AG08396 (cell line): ENCODE measurements at places on chromosomes 4 and X.

DNA sequence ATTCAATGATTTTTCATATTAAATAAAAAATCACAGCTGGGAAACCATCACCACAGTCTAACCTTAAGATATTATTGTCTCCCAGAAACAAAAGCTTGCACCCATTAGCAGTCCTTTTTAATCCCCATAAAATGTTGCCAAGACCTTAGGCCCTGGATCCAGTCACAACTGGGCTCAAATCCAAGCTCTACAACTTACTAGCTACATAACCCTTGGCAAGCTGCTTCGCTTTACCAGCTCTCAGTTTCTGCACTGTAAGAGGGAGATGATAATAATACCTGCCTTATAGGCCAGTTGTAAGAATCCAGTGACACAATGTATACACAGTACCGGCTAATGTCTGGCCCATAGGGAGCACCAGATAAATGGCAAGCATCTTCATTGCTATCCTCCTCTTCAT is 400.9 kb upstream of the FGF13 start:
- DNase-seq = no peak

GRCh38 chr4:89539374-89539773 is 231.8 kb upstream of the GPRIN3 start:
- DNase-seq = peak; percentile 29

DNA sequence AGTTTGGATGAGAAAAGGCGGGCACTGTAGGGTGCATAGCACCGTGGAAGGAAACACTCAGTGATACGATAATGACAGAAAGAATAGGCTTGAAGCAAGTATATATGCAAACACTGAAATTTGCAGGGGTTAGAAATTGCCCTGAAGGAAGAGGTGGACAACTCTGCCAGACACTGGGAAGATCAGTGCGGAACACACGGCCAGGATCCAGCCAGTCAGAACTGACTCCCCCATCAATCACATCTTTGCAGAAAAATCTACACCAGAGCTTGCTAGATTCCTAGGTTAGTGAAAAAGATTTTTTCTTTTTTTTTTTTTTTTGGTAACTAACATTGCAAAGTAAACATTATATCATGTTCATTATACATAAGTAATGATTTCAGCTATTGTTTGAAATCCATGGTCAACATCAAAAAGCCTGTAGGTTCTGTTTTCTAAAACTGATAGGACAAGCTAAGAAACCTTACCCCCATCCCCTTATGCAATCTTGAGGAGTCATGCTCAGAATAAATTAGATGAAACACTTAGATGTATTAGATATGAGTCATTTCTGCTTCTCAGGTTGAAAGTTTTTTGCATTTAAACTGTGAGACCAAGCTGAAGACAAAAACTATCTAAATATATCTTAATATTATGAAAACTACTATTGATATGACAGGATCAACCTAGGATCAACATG is 38.9 kb downstream of the TRIML1 start:
- no peak for DNase-seq

- DNase-seq = no peak
Observed at GRCh38 chrX:24862343-24862742, 153.4 kb downstream of the ARX start.

DNA sequence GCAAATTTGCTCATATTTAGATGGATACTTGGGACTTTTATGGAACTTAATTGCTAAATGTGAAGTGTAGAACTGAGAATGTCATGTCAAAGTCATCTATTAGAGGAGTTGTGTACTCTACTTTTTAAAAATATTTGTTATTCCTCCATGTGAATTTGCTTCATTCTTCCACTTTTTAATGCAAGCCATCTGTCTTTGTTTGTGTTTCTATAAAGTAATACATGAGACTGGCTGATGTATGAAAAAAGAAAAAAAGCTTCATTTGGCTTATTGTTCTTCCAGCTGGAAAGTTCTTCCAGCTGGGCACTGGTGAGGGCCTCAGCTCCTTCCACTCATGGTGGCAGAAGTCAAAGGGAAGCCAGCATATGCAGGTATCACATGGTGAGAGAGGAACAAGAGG is 114.6 kb upstream of the GRID2 start:
- DNase-seq = no peak

- DNase-seq = peak; percentile 4
Observed at GRCh38 chrX:73561801-73562200, 1.2 kb upstream of the CHIC1 start.

- no peak for DNase-seq
Observed at GRCh38 chr4:62250100-62250499, 1050.0 kb downstream of the ADGRL3 start.

- no peak for DNase-seq
Observed at GRCh38 chrX:74535086-74535407, 79.4 kb downstream of the RLIM start.

- peak; percentile 32 for DNase-seq
Observed at GRCh38 chrX:22300130-22300529, 27.4 kb downstream of the CBLL2 start.

GRCh38 chr4:7395645-7396044 is 39.1 kb downstream of the PSAPL1 start:
- DNase-seq = no peak

GRCh38 chr4:76354517-76355473 is 48.3 kb downstream of the STBD1 start:
- DNase-seq = no peak

DNA sequence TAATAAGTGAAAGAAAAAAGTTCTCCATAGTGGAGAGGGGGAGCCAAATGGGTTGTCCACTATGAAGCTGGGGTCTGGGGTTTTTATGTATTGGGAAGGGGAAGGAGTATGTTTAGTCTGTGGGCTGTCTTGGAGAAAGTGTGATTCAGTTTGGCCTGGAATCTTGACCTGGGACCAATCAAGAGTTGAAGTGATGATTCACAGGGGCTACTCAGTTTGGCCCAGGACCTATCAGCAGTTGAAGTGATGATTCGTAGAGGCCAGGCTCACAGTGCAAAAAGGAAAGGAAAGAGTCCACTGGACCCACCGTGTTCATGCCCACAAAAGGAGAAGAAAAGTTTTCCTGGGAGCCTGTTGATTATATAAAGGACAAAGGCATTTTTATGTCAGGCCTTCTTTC is 47.3 kb upstream of the RAB9B start:
- DNase-seq = peak; percentile 12

GRCh38 chrX:71650333-71650969 is 16.9 kb upstream of the LOC101059915 start:
- no peak for DNase-seq

DNA sequence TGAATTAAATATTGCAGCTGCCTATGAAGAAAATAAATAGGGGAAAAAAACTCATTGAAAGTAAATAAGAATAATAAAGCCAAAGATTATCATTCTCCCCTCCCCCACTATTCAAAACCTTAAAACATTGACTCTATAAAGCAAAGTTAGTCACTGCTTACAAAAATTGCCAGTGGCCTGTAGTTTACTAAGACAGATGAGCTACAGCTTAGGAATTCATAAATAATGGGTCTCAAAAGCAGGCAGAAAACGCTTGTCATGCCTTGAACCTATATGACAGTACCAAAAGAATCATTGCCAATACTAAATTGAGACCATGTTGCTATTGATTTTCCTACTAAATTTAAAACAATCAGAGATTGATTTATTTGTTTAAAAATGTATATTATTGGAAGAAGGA is 78.9 kb downstream of the SLC10A7 start:
- peak; percentile 23 for DNase-seq

DNA sequence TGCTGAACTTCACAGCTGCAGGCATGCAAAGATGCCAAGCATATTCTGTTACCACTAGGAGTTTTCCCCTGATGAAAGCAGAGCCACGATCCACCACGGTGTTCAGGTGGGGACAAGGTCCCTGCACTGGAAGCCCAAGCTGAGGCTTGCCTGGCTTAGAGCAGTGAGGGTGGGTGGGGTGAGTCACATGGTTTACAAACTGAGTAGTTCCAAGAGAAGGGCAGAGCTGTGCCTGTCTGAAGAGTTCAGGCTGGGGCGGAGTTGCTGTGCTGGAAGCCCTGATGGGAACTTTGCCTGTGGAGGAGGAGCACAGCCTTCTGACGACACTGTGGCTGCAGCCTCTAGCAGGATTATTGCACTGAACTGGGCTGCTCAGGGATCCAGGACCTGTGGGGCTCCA is 45.5 kb downstream of the FAM9B start:
- peak; percentile 63 for DNase-seq

GRCh38 chr4:74794382-74795010 is at the start of gene BTC:
Gene BTC (minus strand): TSS chr4:74794523. CDS start chr4:74794325, 198 bp downstream.
- peak; percentile 39 for DNase-seq

- DNase-seq = no peak
Observed at GRCh38 chrX:72693477-72693876, 20.6 kb downstream of the PHKA1 start.

- no peak for DNase-seq
Observed at GRCh38 chr4:81509191-81509590, 37.5 kb upstream of the RASGEF1B start.

GRCh38 chr4:139735381-139736273 is 70.0 kb downstream of the MGST2 start:
- DNase-seq = peak; percentile 49

DNA sequence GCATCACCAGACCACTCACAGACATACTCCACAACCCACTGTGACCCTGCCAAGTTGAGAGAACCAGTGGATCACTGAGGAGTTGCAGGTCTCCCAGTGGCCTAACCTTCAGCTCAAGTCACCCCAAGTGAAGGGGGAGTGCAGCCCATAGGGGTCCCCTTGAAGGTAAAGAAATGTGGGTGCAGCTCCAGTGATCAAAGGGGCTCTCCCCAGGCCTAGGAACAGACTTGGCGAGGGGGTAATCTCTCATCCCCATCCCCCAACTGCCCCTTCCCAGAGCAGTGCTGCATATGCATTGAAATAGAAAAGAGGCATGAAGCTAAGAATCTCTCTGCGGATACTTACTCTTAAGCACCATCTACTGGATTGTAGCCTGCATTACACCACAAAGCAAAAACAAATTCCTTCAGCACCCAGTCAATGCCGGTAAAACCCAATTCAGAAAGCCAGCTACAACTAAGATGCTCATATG is 27.0 kb downstream of the MAGEE1 start:
- peak; percentile 26 for DNase-seq

- DNase-seq = no peak
Observed at GRCh38 chr4:165464376-165464775, 85.6 kb downstream of the CPE start.

GRCh38 chr4:73831569-73831968 is 4.9 kb upstream of the CXCL6 start:
- DNase-seq = no peak

GRCh38 chr4:155914782-155915181 is 11.3 kb downstream of the TDO2 start:
- DNase-seq = no peak

- DNase-seq = no peak
Observed at GRCh38 chr4:22987870-22988269, 295.1 kb downstream of the GBA3 start.

- no peak for DNase-seq
Observed at GRCh38 chrX:19515615-19516105, 352 bp upstream of the MAP3K15 start.

DNA sequence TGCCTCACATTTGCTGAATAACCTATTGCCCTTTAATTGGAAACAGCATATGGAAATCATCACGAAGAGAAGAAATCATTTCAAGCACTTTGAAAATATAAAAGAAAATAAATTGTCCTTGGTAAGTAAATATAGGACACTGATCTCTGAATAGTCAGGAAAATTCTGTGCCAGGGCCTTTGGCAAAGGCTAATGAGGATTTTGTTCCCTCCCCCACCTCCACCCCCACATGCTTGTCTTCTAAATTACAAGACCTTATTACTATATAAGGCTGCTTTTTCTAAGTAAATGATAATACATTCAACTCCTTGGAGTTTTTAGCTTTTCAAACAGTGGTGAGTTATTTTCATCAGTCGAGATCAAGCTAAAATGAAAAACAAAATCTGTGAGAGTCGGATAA is 15.8 kb downstream of the SYNPO2 start:
- no peak for DNase-seq

DNA sequence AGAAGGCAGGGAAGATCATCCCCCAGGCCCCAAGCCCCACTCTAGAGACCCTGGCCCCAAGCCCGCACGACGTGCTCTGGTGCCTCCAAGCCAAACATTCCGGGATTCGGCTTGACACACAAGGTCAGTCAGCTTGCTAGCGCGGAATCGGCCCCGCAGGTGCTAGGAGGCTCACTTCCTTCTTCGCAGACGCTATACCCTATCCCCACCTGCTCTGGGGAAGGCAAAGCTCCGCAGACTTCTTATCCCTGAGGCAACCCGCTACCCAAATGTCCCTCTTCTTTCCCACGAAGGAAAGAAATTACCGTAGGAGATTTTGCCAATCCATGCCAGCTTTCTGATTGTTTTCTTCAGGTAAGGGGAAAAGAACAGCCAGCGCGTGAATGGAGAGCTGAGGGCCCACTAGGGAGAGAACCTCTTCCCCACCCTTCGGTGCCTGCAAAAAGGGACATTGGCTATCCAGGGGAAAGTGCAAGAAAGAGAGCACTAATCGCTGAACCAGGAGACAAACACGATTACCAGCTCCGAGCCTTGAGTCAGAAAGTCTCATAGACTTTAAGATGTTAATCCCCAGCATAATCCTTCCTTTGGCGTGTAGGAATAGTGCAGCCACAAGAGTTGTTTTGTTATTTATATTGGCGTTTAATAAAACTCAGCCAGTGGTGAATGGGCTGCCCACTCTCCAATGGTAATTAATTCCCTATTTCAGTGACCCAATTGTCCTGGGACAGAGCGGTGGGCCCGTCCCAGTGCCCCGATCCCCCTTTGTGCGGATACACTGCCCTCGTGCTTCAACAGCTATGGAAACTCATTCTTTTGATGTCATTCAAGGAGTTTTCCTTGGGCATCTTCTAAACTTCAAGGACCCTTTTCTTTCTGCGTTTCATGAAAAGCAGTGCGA is 5.4 kb upstream of the NEUROG2 start:
- DNase-seq = no peak

GRCh38 chrX:137573324-137574101 is 7.6 kb downstream of the ZIC3 start:
- no peak for DNase-seq

GRCh38 chr4:56245547-56246232 is 141.6 kb downstream of the AASDH start:
- no peak for DNase-seq

- no peak for DNase-seq
Observed at GRCh38 chr4:123166023-123166422, 230.6 kb upstream of the SPRY1 start.

GRCh38 chr4:140637836-140638235 is 69.1 kb upstream of the UCP1 start:
- DNase-seq = peak; percentile 37

DNA sequence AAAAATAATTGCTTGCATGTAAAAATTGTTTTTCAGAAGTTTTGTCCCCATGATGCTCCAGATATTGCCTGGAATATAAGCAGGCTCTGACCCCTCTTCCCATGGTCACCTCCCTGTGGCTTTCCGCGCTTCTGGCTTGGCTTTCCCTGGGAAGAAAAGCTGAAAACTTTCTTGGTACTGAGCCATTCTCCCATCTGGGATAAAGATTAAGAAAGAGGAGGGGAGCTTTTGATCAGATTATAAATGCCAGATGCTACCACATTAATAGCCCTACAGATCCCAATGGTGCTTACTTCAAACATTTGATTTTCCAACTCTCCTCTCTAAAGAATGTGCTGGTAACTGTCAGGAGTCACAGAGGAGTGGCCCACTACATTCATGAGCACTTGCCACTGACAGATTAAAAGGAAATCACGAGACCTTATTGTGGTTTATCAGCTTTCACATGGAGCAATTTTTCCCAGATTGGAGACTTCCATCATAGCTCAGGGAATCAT is 54.4 kb upstream of the GAB1 start:
- no peak for DNase-seq

GRCh38 chr4:78766650-78767049 is 9.5 kb upstream of the BMP2K start:
- no peak for DNase-seq

GRCh38 chr4:56874923-56875322 is 32.8 kb upstream of the REST start:
- no peak for DNase-seq

- no peak for DNase-seq
Observed at GRCh38 chr4:73396993-73397972, 6.8 kb upstream of the ALB start.
